ENCODE measurements at places on chromosomes 7 and 10. TPM values are rescaled to one million over a fixed set of nuclear protein-coding genes. Genes with fewer than 3 reads are reported as not detected.

DNA sequence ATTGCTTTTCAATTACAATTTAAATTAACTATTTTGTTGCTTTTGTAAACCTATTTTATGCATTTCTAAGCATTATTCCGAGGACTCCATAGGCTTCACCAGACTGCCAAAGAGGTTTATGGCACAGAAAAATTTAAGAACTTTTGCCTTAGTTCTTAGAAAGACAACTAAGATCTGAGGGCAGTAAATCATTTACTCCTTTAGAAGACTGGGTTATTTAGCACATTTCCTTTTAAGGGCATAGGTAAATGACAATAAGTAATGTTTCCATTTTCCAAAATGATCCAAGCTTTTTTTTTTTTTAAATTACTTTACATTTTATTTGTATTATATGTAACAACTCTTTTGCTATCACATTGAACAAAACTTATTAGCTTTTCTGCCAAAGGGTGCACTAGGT is 15.0 kb upstream of the STEAP4 start:
- H3K27ac ChIP-seq, result no peak overlapping the region
- H3K4me1 ChIP-seq, result no peaks in the 10 kb centered on the region
- H3K4me3 ChIP-seq, result no peak overlapping the region

DNA sequence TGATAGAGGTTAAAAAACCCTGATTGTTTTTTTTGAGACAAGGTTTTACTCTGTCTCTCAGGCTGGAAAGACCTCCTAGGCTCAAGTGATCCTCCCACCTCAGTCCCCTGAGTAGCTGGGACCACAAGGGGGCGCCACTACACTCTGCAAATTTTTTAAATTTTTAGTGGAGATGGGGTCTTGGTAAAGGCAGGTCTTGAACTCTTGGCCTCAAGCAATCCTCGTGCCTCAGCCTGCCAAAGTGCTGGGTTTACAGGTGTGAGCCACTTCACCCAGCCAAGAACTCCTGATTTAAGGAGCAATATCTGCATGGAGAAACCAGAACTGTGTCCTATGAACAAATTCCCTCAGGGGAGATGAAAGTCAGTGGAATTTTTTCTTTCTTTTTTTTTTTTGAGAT is 7.3 kb upstream of the KLHDC10 start:
- no peaks in the 10 kb centered on the region for H3K36me3 ChIP-seq
- H3K27ac ChIP-seq, result no peak overlapping the region
- no peaks in the 10 kb centered on the region for H3K27me3 ChIP-seq
- DNase-seq, result peak; percentile 35
- no peak overlapping the region for H3K4me3 ChIP-seq

GRCh38 chr7:20107582-20107981 is 109.6 kb downstream of the MACC1 start:
- no peaks in the 10 kb centered on the region for H3K27me3 ChIP-seq
- H3K27ac ChIP-seq, result no peak overlapping the region
- no peak overlapping the region for H3K4me3 ChIP-seq
- no peaks in the 10 kb centered on the region for H3K4me1 ChIP-seq
- no peaks in the 10 kb centered on the region for H3K36me3 ChIP-seq

- no peaks in the 10 kb centered on the region for H3K27me3 ChIP-seq
- H3K4me1 ChIP-seq, result no peaks in the 10 kb centered on the region
- no peak overlapping the region for H3K27ac ChIP-seq
- no peak overlapping the region for H3K4me3 ChIP-seq
- DNase-seq, result no peak
Measured at GRCh38 chr10:78870458-78870857, 198.3 kb upstream of the ZMIZ1 start.

GRCh38 chr7:45072131-45073030 is 16.4 kb downstream of the NACAD start:
- no peak overlapping the region for H3K27ac ChIP-seq
- H3K36me3 ChIP-seq, result peaks cover 37% of the 10 kb centered on the region
- DNase-seq, result no peak
- H3K4me1 ChIP-seq, result no peaks in the 10 kb centered on the region

DNA sequence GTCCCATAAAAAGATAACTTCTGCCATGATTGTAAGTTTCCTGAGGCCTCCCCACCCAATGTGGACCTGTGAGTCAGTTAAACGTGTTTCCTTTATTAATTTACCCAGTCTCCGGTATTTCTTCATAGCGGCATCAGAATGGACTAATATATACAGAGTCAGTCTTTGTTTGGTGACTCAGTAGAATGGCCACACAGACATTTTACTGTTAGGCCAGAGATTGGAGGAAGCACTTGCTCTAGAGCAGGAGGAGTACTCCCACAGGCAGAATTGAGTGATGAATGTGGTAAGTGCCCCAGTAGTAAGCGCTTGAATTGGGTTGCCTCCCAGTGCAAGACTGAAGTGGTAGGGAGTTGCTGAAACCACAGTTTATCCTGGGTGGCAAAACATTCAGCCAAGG is 149.5 kb upstream of the SMIM30 start:
- no peak for DNase-seq
- no peaks in the 10 kb centered on the region for H3K27me3 ChIP-seq
- H3K4me3 ChIP-seq, result no peak overlapping the region
- no peaks in the 10 kb centered on the region for H3K4me1 ChIP-seq
- H3K36me3 ChIP-seq, result no peaks in the 10 kb centered on the region

- no peak for DNase-seq
- H3K36me3 ChIP-seq, result no peaks in the 10 kb centered on the region
- no peak overlapping the region for H3K4me3 ChIP-seq
- no peaks in the 10 kb centered on the region for H3K4me1 ChIP-seq
- H3K27ac ChIP-seq, result no peak overlapping the region
- no peaks in the 10 kb centered on the region for H3K27me3 ChIP-seq
Measured at GRCh38 chr7:118590107-118590506, 365.6 kb downstream of the ANKRD7 start.

DNA sequence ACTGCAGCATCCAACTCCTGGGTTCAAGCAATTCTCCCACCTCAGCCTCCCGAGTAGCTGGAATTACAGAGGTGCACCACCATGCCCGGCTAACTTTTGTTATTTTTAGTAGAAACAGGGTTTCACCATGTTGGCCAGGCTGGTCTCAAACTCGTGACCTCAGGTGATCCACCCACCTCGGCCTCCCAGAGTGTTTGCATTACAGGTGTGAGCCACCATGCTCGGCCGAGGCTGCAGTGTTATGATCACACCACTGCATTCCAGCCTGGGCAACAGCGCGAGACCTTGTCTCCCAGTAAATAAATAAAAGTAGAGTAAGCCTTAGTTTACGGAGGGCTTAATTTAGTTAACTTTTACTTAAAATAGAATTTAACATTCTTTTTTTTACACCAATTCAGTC is 23.7 kb upstream of the IGF2BP3 start:
- no peak overlapping the region for H3K4me3 ChIP-seq
- no peak for DNase-seq
- H3K4me1 ChIP-seq, result peaks cover 4% of the 10 kb centered on the region
- H3K36me3 ChIP-seq, result no peaks in the 10 kb centered on the region
- no peak overlapping the region for H3K27ac ChIP-seq
- no peaks in the 10 kb centered on the region for H3K27me3 ChIP-seq

- no peak overlapping the region for H3K4me3 ChIP-seq
- H3K27ac ChIP-seq, result peak overlapping the region; percentile 24
- peaks cover 30% of the 10 kb centered on the region for H3K4me1 ChIP-seq
- H3K27me3 ChIP-seq, result no peaks in the 10 kb centered on the region
Measured at GRCh38 chr10:35378541-35379210, 42.4 kb downstream of the CCNY start.

DNA sequence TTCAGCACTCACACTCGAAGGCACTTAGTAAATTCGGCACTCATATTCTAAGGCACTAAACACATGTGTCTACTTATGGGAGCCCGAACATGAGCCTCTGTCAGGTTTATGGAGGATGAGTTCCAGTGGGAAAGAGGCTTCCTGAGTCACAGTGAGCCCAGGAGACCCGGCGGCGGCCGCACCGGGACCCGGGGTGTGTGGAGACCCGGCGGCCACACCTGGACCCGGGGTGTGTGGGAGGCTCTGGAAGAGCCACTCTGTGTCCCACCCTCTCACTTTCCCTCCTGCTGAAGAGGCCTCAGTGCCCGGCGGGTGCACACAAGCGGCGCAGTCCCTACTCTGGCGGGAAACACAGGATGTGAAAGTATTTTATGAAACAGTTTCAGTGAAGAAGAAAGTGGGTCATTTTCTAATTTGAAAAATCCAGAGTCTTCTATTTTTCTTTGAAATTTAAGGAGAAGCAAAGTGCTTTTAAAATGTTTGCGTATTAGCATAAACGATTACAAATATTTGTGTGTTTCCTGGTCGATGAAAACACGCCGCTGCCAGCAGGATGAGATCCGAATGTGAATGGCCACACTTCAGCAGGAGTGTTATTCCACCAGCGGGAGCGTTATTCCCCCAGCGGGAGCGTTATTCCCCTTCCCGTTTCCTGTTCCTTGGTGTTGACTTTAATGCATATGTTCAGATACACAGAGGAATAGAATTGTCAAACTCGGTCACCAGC is 625.1 kb downstream of the DNAJB6 start:
- no peak for DNase-seq
- no peak overlapping the region for H3K4me3 ChIP-seq
- no peaks in the 10 kb centered on the region for H3K4me1 ChIP-seq
- H3K36me3 ChIP-seq, result no peaks in the 10 kb centered on the region

Gene TRIM50
- not detected for total RNA-seq

Gene SND1
- 132 TPM for total RNA-seq
